ENCODE measurements at places on chromosomes 12 and 14. TPM values are rescaled to one million over a fixed set of nuclear protein-coding genes. Genes with fewer than 3 reads are reported as not detected.

SERPINA6 gene
- not detected for total RNA-seq

KIF5A gene
- total RNA-seq, result 0.48 TPM

DPPA3 gene
- total RNA-seq, result not detected

TAS2R9 gene
- total RNA-seq, result not detected

IL26 gene
- not detected for total RNA-seq

RAD51B gene
- 45.0 TPM for total RNA-seq

SERPINA1 gene
- 8.2 TPM for total RNA-seq

NPAS3 gene
- total RNA-seq, result 11.4 TPM

LMNTD1 gene
- 23.4 TPM for total RNA-seq

LMO3 gene
- total RNA-seq, result 2.9 TPM

EMC9 gene
- total RNA-seq, result 16.2 TPM

DMAC2L gene
- total RNA-seq, result 16.8 TPM

SYT10 gene
- total RNA-seq, result 8.5 TPM

DNA sequence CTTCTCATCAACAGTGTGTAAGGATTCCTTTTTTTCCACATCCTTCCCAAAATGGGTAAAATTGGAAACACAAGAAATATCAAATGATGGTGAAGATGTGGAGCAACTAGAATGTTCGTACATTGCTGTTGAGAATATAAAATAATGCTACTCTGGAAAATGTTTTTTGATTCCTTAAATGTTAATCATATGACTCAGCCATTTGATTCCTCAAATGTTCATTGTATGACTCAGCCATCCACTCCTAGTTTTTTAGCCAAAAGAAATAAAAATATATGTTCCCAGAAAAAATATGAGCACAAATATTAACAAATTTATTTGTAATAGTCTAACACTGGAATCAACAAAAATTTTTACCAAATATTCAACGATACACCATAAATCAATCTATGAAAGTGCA is 1108.6 kb downstream of the LRFN5 start:
- no peak for DNase-seq

- DNase-seq, result no peak
Measured at GRCh38 chr14:82796086-82796485, 1262.4 kb upstream of the SEL1L start.

- no peak for DNase-seq
Measured at GRCh38 chr12:32462908-32463307, 63.5 kb downstream of the FGD4 start.

DNA sequence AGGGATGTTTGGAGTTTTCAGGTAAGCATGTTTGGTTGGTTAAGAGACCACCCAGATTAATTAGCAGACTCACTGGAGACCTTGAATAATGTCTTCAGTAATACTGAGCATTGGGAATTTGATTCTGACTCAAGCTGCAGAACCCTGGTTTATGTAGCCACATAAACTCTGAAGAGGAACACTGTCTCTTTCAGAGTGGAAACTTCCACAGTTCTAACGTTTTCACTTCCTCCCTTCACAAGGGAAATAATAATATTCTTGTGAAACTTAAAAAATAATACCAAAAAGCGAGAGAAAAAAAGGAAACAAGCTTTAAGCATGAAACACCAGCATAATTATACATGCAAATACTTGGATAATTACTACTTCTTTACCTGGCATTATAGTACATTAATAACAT is 40.0 kb upstream of the ST8SIA1 start:
- DNase-seq, result no peak

DNA sequence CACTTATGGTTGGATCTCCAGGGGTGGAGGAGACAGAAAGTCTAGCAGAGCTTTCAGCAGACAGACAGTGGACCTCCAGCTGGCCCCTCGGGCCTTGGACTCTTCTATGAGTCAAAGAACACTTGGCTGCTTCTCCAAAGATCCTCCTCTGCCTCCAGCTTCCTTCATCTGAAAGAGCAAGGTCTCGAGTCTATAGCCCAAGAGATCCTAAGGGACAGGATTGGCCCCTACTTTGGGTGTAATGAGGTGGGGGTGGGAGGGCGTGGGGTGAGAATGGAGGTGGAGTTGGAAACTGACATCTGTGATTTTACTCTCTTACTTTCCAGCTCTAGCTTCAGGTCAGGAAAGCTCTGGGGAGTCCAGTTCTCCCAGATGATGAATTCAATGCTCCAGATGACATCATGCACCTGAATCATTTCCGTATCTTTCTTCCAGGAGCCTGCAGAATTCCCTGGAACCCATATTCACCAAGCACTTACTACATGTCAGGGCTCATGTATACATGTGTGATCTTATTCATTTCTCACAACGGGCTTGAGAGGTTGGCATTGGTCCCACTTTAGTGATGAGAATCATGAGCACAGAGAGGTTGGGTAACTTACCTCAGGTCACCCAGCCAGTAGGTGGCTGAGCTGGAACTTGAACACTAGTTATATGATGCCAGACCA is 10.2 kb upstream of the PGF start:
- DNase-seq, result no peak

DNA sequence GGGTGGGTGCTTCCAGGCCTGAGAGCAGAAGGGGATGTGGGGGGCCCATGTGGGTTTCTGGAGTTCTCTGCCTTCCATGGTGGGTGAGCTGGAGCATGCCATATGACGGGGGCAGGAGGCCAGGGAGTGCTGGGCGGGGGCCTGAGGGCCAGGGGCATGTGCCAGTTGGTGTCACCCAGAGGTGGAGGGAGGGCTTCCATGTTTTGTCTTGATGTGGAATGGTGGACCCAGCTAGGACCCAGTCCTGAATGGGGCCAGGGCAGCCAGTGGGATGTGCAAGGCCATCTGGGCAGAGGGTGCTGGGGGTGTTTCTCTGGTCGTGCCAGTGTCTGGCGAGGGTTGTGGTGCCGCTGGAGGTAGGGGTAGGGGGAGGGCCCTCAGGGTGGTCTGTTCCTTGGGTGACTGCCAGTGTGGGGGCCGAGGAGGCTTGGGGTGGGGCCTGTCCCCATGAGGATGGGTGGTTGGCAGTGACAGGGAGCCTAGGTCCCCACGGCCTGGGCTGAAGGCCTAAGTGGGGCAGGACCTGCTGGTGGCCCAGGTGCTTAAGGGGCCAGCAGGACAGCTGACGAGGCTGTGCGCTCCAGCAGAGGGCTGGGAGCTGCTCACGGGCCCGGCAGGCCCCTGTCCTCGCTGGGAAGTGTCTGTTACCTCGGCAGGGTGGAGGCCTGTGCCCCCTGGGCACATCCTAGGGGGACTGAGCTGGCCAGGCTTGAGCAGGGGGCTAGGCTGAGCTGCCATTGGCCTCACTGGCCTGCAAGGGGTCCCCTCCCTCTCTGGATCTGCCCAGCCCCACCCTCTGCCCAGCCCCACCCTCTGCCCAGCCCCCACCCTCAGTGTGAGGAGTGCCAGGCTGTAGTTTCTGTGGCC is 26.8 kb downstream of the CEP170B start:
- DNase-seq, result peak; percentile 7

DNA sequence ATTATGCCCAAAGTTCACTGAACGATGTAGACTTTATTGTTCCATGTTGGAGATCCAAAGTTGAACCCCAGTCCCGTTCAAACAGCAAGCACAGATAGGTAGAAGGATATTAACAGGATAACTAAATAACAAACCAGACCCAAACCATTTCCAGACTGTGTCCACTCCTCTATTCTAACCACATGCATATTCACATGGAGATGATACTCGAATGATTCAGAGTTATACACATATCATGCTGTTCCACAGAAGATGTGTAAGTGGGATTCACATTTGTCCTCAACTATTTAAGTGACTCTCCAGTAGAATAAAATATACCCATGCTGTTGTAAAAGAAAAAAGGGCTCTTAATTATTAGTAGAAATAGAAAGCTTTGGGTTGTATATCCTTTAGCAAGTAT is 185.9 kb downstream of the ITPR2 start:
- DNase-seq, result no peak

DNA sequence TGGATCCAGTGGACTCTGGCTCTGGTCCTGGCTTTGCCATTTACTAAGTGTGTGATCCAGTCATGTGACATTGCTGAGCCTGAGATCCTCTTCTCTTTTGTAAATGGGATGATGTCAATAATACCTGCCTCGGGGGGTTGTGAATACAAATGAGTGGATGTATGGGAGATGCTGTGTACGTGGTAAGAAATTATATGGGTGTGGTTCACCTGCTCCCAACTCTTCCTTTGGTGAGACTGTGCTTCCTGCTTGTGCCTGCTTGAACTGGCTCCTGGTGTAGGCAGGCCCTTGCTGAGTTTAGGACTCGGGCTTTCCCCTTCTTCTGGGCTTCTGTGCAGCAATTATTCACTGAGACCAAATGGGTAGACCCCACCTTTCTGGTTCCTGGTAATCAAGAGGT is 189.5 kb upstream of the FRMD6 start:
- no peak for DNase-seq

DNA sequence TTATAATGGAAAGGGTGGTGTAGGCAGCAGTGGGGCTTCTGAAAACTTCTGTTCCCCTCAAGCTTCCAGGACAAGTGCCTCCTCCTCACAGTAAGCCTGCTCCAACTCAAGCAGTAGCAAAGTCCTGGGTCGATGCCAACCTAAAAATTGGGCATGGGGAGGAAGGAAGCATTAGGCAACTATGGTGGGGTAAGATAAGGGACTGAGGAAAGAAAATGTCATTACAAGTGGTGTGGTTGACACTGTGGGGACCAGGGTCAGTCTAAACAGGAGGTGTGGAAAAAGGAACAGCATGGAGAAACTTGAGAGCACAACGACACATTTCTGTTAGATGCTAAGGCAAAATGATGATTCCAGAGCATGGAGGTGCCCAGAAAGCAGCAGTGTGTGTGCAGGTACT is 34.9 kb downstream of the WIF1 start:
- DNase-seq, result no peak

DNA sequence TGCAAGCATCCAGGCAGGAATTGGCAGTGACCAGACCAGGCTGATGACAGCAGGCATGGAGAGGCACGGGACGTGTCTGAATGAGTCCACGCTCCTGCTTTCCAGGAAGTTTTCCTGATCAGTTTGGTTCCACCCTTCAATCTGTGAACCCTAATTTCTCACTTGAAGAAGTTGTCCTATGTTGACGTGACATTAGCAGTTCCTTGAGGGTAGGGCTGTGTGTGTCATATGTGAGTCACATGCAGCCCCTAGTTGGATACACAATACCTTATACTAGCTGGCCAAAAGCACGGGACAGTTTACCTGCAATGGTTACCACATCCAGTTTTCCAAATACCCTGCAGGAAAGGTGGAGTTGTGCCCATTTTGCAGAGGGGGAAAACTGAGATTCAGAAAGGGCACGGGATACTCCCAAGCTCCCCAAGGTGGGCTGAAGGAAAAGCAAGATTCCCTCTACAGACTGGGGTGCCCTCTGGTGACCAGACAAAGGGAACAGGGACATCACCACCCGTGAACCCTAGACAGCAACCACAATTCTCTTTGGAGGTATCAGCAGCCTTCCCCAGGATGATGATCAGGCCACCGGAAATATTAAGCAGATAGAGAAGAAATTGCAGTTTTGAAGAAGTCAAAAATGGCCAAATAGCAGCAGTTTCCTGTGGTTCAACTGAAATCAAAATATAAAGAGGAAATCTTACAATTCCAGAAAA is 194.5 kb downstream of the PHETA1 start:
- DNase-seq, result no peak

DNA sequence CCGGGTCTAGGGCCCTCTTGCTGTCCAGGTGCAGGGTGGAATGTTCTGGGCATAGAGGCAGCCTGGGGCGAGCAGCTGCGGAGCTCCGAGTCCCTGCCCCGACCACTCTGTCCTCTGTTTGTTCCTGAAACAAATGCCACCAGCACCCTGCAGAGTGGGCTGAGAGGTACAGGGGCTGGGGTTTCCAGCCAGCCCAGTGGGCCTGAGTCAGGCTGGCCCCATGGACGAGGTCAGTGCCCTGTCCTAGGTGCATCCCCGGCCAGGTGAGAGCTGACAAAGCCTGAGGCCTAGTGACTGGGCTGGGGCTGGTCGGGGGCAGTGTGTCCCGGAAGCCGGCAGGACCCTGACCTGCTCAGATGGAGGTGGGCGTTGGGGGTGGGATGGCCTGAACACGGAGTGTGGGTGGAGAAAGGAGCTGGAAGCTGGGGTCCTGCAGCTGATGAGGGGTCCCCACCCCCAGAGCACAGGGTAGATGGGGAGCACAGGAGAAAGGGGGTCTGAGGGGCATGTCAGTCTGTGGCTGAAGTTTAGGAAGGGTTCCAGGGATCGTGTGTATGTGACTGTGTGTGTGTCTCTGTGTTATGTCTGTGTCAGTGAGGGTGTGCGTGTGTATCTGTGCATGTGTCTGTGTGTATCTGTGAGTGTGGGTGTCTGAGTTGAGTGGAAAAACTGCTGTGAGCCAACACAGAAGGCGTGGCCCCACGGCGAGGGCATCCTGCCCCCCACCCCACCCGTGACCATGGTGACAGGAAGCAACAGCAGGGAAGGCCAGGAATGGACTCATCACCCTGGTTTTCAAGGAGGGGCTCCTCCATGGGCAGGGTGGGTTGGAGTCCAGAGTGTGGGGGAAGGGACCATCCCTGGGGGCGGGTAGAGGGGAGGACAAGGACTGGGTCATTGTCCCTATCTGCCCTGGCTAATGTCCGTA is 2.4 kb upstream of the CRIP1 start:
- DNase-seq, result no peak

GRCh38 chr12:128803788-128804187 is 20.0 kb downstream of the SLC15A4 start:
- no peak for DNase-seq

- DNase-seq, result no peak
Measured at GRCh38 chr12:91055976-91056375, 1.8 kb downstream of the KERA start.

DNA sequence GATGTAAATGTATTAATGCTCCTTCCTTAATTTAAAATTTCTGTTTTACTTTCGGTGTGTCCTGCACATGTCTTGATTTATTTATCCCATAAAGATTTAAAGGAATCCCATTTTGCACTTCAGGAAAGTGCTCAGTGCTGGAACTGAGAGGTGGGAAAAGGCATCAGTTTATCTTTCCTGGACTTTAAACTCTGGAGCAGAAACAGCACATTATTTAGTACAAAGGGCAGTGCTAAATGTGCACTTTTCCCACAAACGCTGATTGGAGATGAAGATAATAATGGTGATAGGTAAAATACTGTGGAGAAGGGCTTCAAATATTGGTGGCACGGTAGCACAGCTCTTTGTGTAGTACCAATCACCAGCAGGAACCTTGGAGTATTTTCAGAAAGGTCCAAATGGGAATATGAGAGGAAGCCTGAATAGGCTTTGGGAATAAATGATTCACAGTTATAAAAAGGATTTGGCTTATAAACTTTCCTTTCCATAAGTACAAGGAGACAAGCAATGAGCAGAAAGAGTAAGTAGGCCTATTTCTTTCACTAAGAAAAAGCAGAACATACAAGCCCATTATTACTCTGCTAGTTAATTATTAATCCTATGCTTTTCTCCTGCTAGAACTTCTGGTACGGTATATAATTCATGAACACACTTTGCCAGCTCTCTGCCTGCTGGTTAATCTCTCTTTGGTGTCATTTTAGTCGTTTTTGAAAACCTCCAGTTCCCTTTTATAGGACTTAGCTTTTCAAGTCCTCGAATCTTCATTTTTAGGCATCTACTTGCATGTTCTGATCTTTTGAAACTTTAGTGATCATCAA is 58.3 kb downstream of the SLC15A5 start:
- no peak for DNase-seq

GRCh38 chr12:62963486-62964041 is 28.6 kb upstream of the PPM1H start:
- no peak for DNase-seq
